LHCN-M2 (cell line): ENCODE measurements at places on chromosomes 6 and 20.

DNA sequence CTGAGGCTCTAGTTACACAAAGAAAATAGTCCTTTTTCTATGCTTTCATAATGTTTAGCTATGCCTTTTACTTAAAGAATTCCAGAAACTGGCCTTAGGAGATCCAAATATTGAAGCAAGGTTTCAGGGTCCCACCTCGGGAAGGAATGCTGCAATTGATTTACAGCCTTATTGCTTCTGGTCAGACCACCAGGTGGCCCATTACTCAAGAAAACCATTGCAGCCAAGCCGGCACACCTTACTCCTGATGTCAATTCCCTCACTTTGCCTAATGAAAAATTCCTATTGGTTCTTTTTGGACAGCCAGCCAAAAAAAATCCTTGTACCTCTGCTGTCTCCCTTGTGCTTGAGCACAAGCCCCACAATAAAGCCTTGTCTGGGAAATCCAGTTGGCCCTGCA lies 173.9 kb downstream of the LMBRD1 start:
- no peak for DNase-seq

DNA sequence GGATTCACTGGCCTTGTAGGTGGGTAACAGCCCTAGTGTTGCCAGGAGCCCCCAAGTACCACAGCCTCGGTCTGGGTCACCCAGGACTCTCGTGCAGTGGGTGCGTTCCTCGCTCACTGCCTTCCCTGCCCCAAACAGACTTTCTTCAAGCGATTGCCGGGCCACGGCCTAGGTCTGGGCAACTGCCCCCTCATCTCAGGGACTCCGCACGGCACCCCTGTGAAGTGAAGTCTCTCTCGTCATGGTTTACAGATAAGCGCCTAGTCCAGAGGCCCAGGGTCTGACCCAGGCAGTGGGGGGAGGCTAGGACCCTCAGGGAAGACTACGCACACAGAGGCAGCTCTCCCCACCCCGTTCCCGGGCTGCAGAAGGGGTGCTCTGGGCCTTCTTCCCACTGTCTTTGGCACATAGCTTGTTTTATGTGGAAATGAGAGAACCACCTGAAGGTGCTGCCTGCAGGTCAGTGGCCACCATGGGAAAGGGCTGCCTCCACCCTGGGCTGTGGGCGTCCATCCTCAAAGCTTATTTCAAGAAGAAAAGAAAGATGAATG lies 220.8 kb downstream of the ERMARD start:
- DNase-seq: no peak

DNA sequence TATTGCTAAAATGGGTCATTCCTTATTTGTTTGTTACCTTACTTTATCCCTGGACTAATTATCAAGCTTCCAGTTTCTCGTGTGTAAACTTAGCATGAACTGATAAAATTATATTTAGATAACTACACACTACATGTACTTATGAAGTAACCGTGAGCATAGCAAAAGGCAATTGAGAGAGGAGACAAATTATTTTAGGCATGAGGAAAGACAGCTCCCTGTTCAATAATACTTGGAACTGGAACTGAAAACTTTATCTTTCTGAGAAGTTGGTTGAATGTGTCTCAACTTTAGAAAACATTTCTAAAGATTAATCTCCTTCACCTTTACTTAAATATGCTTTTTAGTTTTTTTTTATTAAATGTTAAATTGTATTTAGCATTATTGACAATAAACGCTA lies 11.4 kb downstream of the CRISP3 start:
- no peak for DNase-seq

- no peak for DNase-seq
Observed at GRCh38 chr6:136323431-136324112, 33.9 kb upstream of the BCLAF1 start.

- DNase-seq: peak; percentile 24
Observed at GRCh38 chr6:17484201-17484849, 90.9 kb downstream of the CAP2 start.

DNA sequence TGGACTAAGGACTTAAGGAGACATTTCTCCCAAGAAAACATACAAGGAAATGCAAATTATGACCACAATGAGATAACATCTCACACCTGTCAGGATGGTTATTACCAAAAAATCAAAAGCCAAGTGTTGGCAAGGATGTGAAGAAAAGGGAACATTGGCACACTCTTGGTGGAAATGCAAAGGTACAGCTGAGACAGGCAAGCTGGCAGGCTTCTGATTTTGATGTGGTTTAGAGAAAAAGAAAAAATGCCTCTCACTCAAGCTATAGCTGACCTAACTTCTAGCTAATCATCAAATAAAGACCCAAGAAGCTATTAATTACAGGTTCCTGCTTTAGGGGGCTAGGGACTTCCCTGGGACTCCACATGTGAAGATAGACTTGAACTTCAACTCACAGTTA lies 139.8 kb downstream of the THEMIS start:
- DNase-seq: no peak

DNA sequence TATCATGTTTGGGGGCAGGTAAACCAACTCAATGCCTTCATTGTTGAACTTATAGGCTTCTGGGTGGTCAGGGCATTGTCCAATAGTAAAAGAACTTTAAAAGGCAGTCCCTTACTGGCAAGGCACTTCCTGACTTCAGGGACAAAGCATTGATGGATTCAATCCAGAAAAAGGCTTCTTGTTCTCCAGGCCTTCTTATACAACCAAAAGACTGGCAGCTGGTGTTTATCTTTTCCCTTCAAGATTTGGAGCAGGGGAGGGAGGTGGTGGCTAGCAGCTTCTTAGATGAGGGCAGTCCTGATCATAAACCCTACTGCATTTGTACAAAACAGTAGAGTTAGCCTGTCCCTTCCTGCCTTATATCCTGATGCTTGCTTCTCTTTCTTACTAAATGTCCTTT lies 57.5 kb downstream of the NCOA3 start:
- no peak for DNase-seq
